ENCODE measurements at places on chromosomes 6 and 20. TPM values are rescaled to one million over a fixed set of nuclear protein-coding genes. Genes with fewer than 3 reads are reported as not detected.

PXMP4 gene
- 3.9 TPM for total RNA-seq

CDKN1A gene
- 196 TPM for total RNA-seq

BPIFB3 gene
- not detected for total RNA-seq

BTN2A1 gene
- total RNA-seq: 16.7 TPM

CRYBG1 gene
- 34.6 TPM for total RNA-seq

MTRF1L gene
- total RNA-seq: 26.3 TPM

STX11 gene
- total RNA-seq: 9.6 TPM

C6orf58 gene
- 0.38 TPM for total RNA-seq

TENT5A gene
- 6.0 TPM for total RNA-seq

VSX1 gene
- not detected for total RNA-seq

PAX1 gene
- not detected for total RNA-seq

KCNK5 gene
- not detected for total RNA-seq

FAM209B gene
- not detected for total RNA-seq

PTCHD4 gene
- total RNA-seq: 24.5 TPM

C4B gene
- total RNA-seq: 0.76 TPM

SULF2 gene
- total RNA-seq: 205 TPM

PDE10A gene
- total RNA-seq: 14.0 TPM

WFDC12 gene
- not detected for total RNA-seq

MLIP gene
- total RNA-seq: 18.7 TPM

SH3BGRL2 gene
- 33.1 TPM for total RNA-seq

LAMP5 gene
- 0.98 TPM for total RNA-seq

NCOA7 gene
- 24.2 TPM for total RNA-seq

MAN1A1 gene
- total RNA-seq: 41.2 TPM

HLA-DQA1 gene
- not detected for total RNA-seq

PARD6B gene
- total RNA-seq: 0.57 TPM

PSORS1C1 gene
- 8.5 TPM for total RNA-seq

HMGCLL1 gene
- not detected for total RNA-seq

TUBE1 gene
- 16.0 TPM for total RNA-seq

TSPO2 gene
- not detected for total RNA-seq

EEF1A2 gene
- total RNA-seq: 5.6 TPM

QKI gene
- total RNA-seq: 318 TPM

RFX6 gene
- not detected for total RNA-seq

SLC35B2 gene
- total RNA-seq: 76.8 TPM

SLC16A10 gene
- total RNA-seq: not detected

TBCC gene
- 35.3 TPM for total RNA-seq

GRM1 gene
- total RNA-seq: not detected
